ENCODE measurements at places on chromosomes 6 and 20. TPM values are rescaled to one million over a fixed set of nuclear protein-coding genes. Genes with fewer than 3 reads are reported as not detected.

DNA sequence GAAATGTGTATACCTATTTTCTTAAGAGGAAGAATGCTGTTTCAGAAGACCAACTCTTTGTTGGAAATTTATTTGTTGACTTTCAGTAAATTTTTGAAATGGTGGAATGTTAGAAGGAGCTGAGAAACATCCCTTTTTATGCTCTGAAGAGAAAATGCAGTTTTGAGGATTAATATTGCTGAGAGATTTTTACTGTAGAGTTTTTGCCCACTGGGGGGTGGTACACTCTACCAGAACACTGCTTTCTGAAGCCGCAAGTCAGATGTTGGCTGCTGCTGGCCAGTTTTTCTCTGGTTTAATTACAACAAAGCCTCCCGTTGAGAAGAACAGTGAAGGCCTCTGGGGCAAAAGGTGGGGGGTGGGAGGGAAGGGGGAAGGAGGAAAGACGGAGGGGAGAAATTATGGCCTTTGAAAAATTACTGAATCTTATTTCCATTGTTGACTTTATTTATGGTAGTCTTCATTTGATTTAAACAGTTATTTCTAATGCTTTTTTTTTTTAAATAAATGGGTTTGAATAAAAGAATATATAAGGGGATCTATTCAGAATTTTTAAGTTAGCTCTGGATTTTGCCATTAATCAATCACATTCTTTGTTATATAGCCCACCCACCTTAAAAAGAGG lies 3.0 kb downstream of the FLRT3 start:
- H3K4me3 ChIP-seq = peak overlapping the region; percentile 84
- peak; percentile 15 for DNase-seq
- no peaks in the 10 kb centered on the region for H3K27me3 ChIP-seq
- peaks cover 2% of the 10 kb centered on the region for H3K36me3 ChIP-seq

The RAET1L gene
- total RNA-seq = not detected

DNA sequence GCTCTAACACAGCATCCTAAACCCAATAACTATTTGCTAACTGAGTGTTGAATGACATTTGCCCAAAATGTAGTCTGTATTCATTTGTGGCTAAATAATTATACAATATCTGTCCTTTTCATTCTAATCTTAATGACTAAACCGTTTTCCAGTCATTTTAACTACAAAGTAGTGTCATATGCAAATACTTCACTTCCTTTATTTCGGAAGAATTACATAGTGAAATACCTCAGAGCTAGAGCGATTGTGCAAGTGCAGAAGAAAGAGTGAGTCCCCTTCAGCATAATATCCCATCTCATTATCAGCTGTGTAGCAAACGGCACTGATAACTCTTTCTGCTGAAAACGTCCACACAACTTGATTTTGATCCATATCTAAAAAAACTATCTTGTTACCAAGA lies 66.2 kb downstream of the ROS1 start:
- H3K4me3 ChIP-seq = no peak overlapping the region
- H3K27me3 ChIP-seq = no peaks in the 10 kb centered on the region
- no peak overlapping the region for H3K27ac ChIP-seq
- no peaks in the 10 kb centered on the region for H3K4me1 ChIP-seq
- no peak for DNase-seq
- peaks cover 1% of the 10 kb centered on the region for H3K36me3 ChIP-seq

DNA sequence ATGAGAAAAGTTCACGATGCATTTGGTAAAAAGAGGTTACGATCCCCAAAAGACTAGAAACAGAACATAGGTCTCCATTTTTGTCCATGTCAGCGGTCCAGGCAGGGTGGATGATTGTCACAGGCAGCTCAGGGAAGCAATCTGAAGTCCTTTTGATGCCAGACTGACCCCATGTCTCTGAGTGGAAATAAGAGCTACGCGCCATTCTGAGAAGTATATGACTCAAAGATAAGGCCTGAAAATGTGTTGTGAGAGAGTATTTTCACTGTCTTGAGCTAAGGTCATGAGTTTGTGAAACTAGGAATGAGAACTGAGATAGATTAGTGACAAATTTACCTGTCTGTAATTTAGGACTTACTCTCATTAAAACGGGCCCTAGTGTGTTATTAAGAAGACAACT lies 69.5 kb downstream of the LYRM4 start:
- peaks cover 14% of the 10 kb centered on the region for H3K4me1 ChIP-seq
- no peaks in the 10 kb centered on the region for H3K36me3 ChIP-seq
- H3K27ac ChIP-seq = no peak overlapping the region
- no peak overlapping the region for H3K4me3 ChIP-seq

The KCNK15 gene
- total RNA-seq = 0.27 TPM

All from progenitor cell of endocrine pancreas (in vitro differentiated cells).